ENCODE measurements at places on chromosomes 12 and 14.
A peak's percentile ranks its signal among the peaks of the same experiment; 100 is the strongest.

GRCh38 chr14:87748558-87748957 is 244.4 kb downstream of the GALC start:
- DNase-seq = no peak

- no peak for DNase-seq
These were observed 107.9 kb downstream of the PRKCH start for GRCh38 chr14:61429316-61429715.

DNA sequence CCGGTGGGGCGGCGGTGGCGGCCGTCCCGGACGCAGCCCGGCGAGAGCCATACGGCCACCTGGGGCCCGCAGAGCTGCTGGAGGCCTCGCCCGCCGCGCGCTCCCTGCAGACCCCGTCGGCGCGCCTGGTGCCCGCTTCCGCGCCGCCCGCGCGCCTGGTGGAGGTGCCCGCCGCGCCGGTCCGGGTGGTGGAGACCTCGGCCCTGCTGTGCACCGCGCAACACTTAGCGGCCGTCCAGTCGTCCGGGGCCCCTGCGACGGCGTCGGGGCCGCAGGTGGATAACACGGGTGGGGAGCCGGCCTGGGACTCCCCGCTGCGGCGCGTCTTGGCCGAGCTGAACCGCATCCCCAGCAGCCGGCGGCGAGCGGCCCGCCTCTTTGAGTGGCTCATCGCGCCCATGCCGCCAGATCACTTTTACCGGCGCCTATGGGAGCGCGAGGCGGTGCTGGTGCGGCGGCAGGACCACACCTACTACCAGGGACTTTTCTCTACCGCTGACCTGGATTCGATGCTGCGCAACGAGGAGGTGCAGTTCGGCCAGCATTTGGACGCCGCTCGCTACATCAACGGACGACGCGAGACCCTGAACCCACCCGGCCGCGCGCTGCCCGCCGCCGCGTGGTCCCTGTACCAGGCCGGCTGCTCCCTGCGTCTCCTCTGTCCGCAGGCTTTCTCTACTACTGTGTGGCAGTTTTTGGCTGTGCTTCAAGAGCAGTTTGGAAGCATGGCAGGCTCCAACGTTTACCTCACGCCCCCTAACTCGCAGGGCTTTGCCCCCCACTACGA is 716 bp downstream of the RIOX1 start:
- DNase-seq = peak; percentile 38

DNA sequence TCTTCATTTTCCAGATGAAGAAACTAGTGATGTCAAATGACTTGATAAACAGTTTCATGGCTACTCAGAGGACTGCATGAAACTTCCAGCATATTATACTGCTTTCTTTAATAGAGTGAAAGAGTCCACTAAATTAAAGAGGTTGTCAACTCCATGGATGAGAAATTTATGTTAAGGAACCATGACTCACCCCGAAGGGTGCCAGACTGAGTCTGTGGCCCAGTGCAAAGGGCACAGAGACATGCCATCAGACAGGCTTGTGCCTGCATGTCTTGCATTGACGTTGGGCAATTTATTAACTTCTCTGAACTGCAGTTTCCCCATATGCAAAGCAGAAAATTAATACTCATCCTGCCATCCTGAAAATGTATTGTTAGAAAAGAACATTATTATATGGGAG is 382.4 kb downstream of the APAF1 start:
- DNase-seq = no peak

GRCh38 chr12:101642115-101643067 is 47.6 kb downstream of the MYBPC1 start:
- DNase-seq = no peak
